ENCODE measurements at places on chromosomes 2 and 18.

GRCh38 chr2:9013403-9013802 lies 9.9 kb upstream of the MBOAT2 start:
- no peak for DNase-seq

- DNase-seq: peak; percentile 63
Measured at GRCh38 chr18:74896390-74896991, 298.8 kb downstream of the ZNF407 start.

- no peak for DNase-seq
Measured at GRCh38 chr2:226220511-226220910, 579.1 kb downstream of the IRS1 start.

DNA sequence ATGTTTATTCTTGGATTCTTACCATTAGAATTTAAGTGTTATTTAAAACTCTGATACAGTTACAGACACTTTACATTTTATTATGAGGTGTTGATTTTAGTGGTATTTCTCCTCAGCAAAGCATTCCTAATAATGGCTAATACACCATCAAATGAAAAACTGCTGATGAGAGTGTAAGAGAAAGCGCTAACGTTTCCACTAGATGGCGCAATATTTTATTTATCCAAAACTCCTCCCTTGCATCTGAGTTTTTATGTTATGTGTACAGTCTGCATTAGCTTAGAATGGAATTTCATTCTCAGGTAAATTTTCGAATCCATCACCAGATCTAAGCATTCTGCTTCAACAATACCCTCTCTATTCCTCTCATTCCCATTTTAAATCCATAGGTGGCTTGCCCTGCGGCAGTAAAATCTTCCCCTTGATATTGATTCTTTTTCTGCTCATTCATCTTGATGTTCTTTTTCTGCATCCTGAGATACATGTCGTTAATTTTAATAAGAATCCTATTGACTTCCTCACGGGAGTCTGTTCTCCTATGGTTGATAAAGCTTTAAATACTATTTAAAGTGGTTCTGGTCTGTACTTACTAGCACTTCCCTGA lies 53.9 kb downstream of the PRKRA start:
- no peak for DNase-seq

DNA sequence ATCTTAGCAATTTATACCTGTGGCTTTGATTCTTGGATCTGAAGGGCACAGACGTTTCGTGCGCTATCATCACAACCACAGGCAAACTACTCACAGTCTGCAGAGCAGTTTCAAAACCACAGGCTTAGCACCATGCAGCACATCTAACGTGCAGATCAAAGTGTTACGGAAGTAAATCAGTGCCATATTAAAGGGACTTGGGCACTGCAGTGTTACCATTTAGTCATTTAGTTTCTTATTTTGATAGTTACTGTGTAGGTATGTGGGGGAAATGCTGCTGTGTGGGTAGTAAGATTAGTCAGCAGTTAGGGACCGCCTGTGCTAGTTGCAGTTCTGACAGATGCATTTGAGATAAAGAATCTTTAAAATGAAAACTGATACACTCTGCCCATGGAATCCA lies 384.0 kb downstream of the NBAS start:
- DNase-seq: peak; percentile 37

DNA sequence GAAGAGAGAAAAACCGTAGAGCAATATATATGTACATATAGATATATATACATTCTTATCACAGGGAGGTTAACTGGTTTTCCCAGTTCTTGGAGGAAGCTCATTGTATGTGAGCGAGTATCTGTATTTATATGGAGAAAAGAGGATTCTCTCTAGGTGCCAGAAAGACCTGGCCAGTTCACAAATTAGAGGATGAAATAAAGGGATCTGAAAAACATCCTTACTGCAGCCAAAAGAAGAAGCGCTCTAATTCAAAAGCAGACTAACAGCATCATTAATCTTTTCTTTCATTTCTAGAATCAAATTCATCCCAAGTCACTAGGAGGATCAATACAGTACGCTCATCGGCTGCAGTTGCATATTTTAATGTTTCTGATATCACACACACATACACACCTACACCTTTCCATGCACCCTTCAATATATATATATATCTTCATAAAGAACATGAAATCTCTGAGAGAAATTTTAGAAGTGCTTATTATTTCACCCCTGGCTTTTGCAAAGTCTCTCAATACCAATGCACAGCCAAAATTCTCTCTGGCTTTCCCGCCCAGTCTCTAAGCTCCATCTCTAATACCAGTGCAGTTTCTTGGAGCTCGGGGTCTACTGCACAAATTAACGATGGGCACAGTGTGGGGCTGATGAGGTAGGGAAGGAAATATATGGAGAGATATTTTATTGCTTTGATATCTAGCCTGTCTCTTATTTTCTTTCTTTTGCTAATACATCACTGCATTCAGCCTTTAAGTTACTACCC lies 731 bp downstream of the NRXN1 start:
- DNase-seq: no peak

GRCh38 chr2:230975927-230976326 lies 20.0 kb upstream of the SPATA3 start:
- DNase-seq: no peak

Measured in thymus (tissue), 14 donors.